Thyroid gland (tissue), 4 donors: ENCODE measurements at places on chromosomes 5 and 9. TPM values are rescaled to one million over a fixed set of nuclear protein-coding genes. Genes with fewer than 3 reads are reported as not detected.

DNA sequence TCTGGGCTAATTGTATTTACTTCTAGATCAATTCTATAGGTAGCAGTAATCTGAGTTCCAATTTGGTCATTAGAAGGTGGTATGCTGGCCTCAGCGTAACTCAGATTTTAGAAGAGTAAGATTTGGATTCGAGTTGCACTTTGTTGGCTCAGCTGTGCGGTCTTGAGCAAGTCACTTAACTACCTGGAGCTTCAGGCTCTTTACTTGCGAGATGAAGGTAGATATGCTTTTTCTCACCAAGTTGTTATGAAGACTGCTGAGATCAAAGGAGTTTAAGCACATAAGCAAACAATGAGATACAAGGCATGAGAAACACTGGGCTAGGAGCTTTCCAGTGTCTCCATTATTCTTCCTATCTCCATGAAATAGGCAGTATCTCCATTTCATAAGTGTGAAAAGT is 133.8 kb upstream of the RANBP3L start:
- no peak overlapping the region for H3K4me3 ChIP-seq
- H3K36me3 ChIP-seq, result no peaks in the 10 kb centered on the region

GRCh38 chr9:88418025-88418424 is 29.8 kb downstream of the SPIN1 start:
- H3K4me3 ChIP-seq, result no peak overlapping the region
- H3K27me3 ChIP-seq, result no peaks in the 10 kb centered on the region
- DNase-seq, result no peak
- peaks cover 10% of the 10 kb centered on the region for H3K36me3 ChIP-seq
- H3K27ac ChIP-seq, result no peak overlapping the region
- no peaks in the 10 kb centered on the region for H3K4me1 ChIP-seq

GRCh38 chr5:138459311-138459933 is 5.9 kb upstream of the EGR1 start:
- peaks cover 4% of the 10 kb centered on the region for H3K4me1 ChIP-seq
- no peak overlapping the region for H3K27ac ChIP-seq
- H3K36me3 ChIP-seq, result no peaks in the 10 kb centered on the region

DNA sequence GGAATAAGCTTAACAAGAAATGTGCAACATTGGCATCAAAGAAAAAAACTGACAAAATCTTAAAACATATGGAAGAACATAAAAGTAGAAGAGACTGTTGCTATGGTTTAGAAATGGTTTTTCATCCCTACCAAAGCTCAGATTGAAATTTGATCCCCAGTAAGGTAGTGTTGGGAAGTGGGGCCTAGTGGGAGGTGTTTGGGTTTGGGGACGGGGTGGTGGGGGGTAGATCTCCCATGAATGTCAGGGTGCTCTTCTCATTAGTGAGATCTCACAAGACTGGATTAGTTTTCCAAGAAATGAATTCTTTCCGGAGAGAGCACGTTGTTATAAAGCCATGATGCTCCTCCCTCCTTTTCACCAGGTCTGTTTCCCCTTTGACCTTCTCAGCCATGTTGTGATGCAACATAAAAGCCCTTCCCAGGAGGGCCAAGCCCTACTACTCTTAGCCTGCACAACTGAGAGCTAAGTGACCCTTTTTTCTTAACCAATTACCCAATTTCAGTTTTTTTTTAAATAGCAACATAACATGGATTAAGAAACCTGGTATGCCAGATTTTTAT is 10.6 kb downstream of the TMEM167A start:
- H3K27me3 ChIP-seq, result no peaks in the 10 kb centered on the region
- no peak overlapping the region for H3K4me3 ChIP-seq
- no peaks in the 10 kb centered on the region for H3K4me1 ChIP-seq
- H3K27ac ChIP-seq, result no peak overlapping the region

DNA sequence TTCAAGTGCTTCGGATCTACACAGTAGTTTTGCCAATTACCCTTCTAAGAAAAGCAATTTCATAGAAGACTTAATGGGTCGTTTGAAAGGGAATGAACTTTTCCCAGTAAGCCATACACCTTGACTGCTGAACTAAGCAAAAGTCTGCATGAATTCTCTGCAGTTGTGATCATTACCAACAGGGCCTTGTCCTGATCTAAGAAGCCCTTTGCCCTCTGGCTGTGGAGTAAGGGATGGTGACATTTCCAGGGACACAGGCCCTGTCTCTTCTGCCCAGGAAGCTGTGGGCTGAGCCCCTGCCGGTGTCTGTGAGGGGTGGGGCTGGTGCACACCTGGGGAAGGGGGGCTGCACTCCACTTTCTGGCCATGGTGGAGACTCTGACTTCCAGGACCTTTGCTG is 30.5 kb downstream of the ZDHHC11 start:
- no peak overlapping the region for H3K27ac ChIP-seq
- DNase-seq, result no peak
- H3K27me3 ChIP-seq, result no peaks in the 10 kb centered on the region

- no peaks in the 10 kb centered on the region for H3K27me3 ChIP-seq
- H3K36me3 ChIP-seq, result no peaks in the 10 kb centered on the region
- no peak for DNase-seq
- H3K4me3 ChIP-seq, result no peak overlapping the region
- no peaks in the 10 kb centered on the region for H3K4me1 ChIP-seq
Observed at GRCh38 chr9:87226896-87227295, 270.8 kb upstream of the DAPK1 start.

Gene NRG2
- total RNA-seq, result 1.1 TPM

DNA sequence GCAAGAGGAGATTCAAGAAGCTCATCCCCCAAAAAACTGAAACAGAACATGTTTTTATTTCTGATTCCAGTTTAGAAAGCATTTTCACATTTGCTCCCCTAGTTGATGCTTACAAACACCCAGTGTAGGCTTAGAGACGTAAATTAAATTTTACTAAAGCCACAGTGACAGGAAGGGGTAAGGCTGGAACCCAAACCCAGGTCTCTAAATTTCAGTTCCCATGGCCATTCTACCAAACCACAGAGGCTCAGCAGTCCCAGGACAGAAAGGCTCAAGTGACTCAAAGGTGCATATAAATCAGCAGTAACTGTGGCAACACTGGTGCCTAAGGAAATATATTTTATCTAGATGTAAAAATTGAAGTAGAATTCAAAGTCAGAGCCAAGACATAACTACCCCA is 128.7 kb downstream of the CEP120 start:
- no peak overlapping the region for H3K27ac ChIP-seq
- H3K27me3 ChIP-seq, result no peaks in the 10 kb centered on the region
- H3K36me3 ChIP-seq, result no peaks in the 10 kb centered on the region
- no peaks in the 10 kb centered on the region for H3K4me1 ChIP-seq

DNA sequence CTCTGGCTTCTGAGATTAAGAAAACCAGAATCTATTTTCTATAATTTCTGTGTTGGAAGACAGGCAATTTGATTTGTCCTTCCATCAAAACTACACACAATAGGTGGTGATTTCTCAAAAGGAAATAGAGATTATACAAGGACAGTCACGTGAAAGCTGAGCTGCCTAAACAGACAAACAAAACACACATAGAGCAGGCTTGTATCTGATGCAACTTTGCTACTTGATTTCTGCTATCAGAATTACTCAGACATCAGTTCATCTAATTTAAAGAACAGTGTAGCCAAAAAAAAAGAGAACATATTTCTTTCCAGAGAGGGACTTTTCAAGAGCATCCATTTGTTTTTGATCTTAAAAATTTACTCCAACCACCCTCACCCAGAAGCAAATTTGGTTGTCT is 2128.3 kb upstream of the C9orf72 start:
- H3K36me3 ChIP-seq, result no peaks in the 10 kb centered on the region
- H3K27ac ChIP-seq, result no peak overlapping the region
- no peak for DNase-seq
- H3K27me3 ChIP-seq, result no peaks in the 10 kb centered on the region

GRCh38 chr5:66958980-66959641 is 237.5 kb downstream of the CD180 start:
- H3K4me3 ChIP-seq, result peak overlapping the region; percentile 22
- H3K4me1 ChIP-seq, result peaks cover 17% of the 10 kb centered on the region
- no peaks in the 10 kb centered on the region for H3K36me3 ChIP-seq
- peak; percentile 74 for DNase-seq
- H3K27ac ChIP-seq, result peak overlapping the region; percentile 78
- no peaks in the 10 kb centered on the region for H3K27me3 ChIP-seq

Gene ANXA2R
- 1.2 TPM for total RNA-seq
